ENCODE measurements at places on chromosomes 7 and 10.

GRCh38 chr7:3558400-3558799, 257.3 kb downstream of the SDK1 start:
- no peak for DNase-seq

GRCh38 chr10:128297709-128298378, 171.6 kb upstream of the MKI67 start:
- no peak for DNase-seq

- DNase-seq = no peak
These were observed 4.9 kb upstream of the SLF2 start for GRCh38 chr10:100907773-100908363.

GRCh38 chr7:122290476-122290875, 14.1 kb downstream of the FEZF1 start:
- no peak for DNase-seq

- DNase-seq = no peak
These were observed 2.7 kb downstream of the SKIDA1 start for GRCh38 chr10:21522631-21523406.

- DNase-seq = no peak
These were observed 2.9 kb downstream of the LRGUK start for GRCh38 chr7:134129856-134130523.
